ENCODE measurements at places on chromosomes 3 and 15.

DNA sequence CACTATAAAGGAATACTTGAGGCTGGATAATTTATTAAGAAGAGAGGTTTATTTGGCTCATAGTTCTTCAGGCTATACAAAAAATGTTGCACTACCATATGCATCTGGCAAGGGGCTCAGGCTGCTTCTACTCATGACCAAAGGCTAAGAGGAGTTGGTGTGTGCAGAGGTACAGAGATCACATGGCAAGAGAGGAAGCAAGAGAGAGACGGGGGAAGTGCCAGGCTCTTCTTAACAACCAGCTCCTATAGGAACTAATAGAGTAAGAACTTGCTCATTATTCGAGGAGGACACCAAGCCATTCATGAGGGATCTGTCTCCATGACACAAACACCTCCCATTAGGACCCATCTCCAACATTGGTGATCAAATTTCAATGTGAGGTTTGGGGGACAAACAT is 6.0 kb upstream of the FNDC3B start:
- DNase-seq = no peak

DNA sequence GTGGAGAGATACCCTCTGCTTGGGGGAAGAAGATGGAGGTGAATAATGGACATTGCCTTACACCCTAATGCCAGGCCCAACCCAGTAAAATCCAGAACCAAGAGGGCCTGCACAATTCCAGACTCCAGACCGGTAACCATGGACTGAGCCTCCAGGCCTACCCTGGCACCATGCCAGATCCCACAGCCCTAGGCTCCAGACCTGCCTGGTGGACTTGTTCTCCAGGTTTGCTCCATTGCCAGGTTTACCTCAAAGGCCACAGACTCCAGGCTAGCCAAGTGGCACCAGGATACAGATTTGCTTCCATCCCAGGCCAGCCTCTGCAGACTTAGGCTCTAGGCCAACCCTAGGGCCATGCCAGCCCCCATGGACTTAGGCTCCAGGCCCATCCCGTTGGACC is 14.0 kb downstream of the PLCH1 start:
- no peak for DNase-seq

DNA sequence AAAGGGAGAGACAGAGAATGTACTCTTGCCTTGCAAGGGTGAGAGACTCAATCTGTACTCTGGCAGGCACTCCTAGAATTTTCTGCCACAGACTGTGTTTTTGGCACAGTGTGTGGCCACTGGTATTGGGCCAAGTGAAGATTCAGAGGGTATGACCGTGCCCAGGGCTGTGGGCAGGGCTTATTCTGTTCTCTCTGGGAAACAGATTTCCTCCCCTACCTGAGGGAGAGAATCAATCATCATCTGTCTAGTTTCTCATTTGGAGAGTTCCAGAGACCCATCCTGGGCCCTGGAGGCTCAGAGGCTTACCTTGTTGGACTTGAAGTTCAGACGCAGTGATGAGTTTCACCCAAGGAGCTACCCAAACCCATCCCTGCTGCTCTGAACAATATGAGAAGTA is 28.2 kb downstream of the CSTA start:
- no peak for DNase-seq

DNA sequence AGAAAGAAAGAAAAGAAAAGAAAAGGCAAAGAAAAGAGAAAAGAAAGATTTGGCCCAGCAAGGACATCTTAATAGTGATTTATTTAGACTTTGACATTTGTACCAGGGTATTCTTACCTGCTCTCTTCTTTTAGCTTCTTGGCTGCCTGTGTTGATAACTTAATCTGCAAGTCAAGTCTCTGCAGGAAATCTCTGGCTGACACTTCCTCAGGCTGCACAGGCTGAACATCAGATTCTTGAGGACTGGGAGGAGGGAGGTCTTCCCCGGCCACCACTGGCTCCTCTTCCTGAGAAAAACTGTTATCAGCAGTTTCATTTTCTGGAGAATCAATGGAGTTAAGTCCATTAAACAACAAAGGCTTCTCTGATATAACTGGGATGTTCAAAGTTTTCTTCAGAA is 12.8 kb downstream of the LYSMD2 start:
- DNase-seq = no peak

GRCh38 chr15:91302588-91303439 is 202.8 kb downstream of the SV2B start:
- peak; percentile 59 for DNase-seq

GRCh38 chr3:115500795-115501194 is 122.5 kb upstream of the GAP43 start:
- DNase-seq = no peak

DNA sequence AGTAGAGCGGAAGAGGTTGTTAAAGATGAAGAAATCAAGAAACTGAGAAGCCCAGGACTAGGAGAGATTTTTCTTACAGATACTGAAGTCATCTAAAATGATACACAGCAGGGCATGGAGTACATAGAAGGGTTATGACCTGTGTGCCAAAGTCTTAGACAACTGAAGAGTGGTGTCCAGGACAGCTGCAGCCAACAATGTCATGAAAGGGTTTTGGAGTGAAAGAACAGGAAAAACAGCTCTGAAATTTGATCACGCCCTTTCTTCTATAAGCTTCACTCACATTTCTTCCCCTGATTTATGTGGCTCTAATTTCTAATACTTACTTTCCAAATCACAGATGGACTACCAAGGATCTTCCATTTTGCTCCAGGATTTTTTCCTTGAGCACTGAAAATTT is 3.0 kb downstream of the CFAP20DC start:
- no peak for DNase-seq

GRCh38 chr3:195082811-195083210 is 188.1 kb downstream of the XXYLT1 start:
- DNase-seq = no peak

GRCh38 chr15:48001393-48002039 is 119.3 kb upstream of the SLC24A5 start:
- DNase-seq = peak; percentile 89

- DNase-seq = no peak
Measured at GRCh38 chr15:33982516-33982915, 14.2 kb downstream of the CHRM5 start.

DNA sequence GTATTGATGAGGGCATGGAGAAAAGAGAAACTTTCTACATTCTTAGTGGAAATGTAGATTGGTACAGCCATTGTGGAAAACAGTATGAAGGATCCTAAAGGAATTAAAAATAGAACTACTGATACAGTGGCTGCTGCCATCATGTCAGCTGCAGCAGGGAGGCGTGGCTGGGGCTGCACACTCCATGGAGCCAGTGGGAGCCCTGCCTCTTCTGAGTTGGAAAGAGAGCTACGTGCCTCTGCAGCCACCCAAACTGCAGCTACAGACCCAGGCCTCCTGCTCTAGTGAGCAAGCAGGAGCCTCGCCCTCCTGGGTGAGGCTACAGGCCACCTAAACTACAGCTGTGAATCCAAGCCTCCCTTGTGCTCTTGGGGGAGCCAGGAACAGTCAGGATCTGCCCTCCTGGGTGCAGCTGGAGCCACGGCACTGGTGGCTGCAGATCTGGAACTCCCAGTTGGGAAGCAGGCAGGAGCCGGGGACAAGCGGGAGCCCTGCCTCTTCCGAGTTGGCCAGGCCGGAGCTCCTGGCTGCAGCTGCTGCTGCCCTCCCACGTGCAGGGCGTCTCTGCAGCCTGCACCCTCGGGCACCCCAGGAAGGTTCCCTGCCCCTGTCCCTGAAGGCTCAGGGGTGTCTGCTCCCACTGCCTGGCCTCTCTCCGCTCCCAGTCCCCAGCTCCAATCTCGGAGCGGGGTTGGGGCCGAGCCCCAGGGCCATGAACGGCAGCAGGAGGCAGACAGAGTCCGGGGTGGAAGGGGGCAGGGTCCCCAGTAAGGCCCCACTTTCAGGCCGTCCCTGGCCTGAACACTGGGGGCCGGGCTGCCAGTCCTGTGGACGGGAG is 64.5 kb downstream of the THBS1 start:
- no peak for DNase-seq

- DNase-seq = peak; percentile 25
Measured at GRCh38 chr3:112776000-112776399, 70.7 kb downstream of the CD200R1L start.

- DNase-seq = no peak
Measured at GRCh38 chr3:86782286-86782685, 208.7 kb downstream of the VGLL3 start.
